ENCODE measurements at places on chromosomes 5 and 9.

- no peak for DNase-seq
These were observed 25.2 kb upstream of the FRMD3 start for GRCh38 chr9:83563360-83563759.

GRCh38 chr5:120532835-120533234, 68.7 kb downstream of the PRR16 start:
- no peak for DNase-seq

DNA sequence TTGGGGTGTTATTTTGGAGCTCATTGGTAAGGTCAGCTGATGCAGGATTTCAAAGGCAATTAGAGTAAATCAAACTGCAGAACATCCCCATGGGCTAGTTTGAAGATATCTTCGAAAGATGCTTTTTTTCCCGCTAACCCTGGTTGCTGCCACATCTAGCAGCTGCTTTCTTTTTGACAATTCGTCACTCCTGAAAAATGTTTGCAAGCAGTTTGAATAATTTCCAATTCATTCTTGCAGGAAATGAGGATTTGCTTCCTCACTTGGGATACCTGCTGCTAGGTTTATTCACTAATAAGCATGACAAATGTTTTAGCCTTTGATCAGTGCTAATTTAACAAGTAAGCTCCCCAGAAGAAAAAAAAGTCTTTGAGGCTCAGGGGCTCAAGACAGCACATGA, 649.6 kb upstream of the RORB start:
- no peak for DNase-seq

GRCh38 chr5:93579692-93580062, 1.3 kb downstream of the NR2F1-AS1 start:
- no peak for DNase-seq

DNA sequence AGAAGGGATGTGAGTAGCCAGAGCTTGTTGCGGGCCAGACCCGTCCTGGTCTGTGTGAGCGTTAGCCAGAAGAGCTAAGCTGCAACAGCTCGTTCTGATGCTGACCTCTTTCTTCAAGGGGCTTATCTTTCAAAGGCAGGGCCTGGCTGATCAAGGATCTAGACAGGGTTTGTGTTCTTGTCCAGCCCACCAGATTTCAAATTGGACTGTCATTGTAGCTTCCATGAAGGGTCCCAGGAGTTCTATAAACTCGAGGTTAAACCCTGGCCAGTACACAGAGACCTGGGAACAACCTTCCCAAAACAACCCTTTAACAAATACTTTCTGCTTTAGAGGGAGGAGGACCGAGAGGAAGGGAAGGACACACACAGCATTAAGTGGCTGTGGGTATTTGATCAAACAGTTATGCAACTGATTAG, 153.0 kb upstream of the TUT7 start:
- no peak for DNase-seq

DNA sequence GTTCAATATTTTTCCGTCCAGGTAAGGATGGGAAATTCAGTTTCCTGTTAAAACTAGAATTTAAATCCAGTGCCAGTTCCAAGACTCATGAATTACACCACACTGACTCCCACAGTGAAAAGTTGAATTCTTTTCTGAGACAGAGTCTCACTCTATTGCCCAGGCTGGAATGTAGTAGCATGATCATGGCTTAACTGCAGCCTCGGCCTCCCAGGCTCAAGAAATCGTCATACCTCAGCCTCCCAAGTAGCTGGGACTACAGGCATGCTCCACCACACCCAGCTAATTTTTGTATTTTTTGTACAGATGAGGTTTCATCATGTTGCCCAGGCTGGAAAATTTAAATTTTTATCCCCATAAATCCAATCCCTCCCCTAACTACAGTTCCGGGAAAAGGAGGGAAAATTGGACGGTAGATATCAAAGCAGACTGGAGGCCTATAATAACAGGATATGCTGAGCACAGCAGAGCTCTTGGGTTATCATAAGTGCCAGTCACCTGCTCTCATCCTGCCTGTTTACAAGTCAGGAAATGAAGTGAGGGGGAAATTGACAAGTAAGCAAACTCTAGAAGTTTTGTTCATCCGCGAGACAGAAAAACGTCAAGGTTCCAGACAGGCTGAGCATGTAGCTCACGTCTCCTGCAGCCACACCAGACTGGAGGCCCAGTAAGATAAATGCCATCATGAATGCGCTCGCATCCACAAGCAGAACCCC, 105.7 kb downstream of the UGCG start:
- DNase-seq: no peak

DNA sequence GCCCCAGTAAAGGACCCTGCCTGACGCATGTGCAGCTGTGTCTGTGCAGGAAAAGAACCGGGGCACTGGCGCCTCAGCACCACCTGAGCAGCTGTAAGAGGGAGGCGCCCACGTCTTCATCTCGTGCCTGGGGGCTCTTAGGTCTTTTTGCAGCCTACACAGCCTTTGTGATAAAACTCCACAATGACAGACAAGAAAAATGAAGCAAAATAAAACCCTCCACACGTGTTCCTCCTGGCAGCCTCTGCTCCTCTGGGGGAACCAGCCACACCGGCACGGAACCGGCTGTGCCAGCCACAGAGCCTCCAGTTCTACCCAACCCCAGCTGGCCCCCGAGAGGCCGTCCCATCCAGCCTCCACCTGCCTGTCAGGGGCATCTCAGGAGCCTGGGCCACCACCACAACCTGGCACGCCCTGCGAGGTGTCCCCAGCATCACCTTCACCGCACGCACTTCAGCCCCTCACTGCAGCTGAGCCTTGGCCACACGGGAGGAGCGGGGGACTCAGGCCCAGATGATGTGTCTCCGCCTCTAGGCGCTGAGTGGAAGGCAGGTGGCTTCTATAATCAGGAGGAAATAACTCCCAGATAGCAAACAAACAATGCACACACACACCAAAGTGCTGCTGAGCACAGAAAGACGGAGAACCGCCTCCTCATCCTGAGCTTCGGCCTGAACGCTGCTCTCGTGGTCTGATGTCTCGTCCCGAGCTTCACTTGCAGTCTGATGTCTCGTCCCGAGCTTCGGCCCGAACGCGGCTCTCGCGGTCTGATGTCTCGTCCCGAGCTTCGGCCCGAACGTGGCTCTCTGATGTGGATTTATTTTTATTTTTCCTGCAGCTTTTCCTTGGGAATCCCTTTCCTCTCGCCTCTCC, 28.6 kb upstream of the NSMF start:
- DNase-seq: no peak

DNA sequence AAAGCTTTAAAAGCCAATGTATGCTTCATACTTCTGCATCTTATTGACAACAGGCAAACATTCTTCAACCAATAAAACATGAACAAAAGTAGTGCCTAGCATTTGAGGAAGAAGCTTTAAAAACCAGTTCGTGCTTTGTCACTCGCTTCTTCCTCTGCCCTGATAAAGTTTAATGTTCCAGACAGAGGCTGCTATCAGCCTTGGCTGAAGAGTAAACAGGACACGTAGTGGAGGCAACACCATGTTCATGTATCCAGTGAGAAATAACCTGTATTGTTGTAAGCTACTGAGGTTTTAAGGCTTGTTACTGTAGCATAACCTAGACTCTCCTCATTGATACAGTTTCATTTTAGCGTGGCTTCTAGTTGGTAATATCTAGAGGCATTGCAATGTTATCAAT, 3.2 kb upstream of the FUBP3 start:
- no peak for DNase-seq

DNA sequence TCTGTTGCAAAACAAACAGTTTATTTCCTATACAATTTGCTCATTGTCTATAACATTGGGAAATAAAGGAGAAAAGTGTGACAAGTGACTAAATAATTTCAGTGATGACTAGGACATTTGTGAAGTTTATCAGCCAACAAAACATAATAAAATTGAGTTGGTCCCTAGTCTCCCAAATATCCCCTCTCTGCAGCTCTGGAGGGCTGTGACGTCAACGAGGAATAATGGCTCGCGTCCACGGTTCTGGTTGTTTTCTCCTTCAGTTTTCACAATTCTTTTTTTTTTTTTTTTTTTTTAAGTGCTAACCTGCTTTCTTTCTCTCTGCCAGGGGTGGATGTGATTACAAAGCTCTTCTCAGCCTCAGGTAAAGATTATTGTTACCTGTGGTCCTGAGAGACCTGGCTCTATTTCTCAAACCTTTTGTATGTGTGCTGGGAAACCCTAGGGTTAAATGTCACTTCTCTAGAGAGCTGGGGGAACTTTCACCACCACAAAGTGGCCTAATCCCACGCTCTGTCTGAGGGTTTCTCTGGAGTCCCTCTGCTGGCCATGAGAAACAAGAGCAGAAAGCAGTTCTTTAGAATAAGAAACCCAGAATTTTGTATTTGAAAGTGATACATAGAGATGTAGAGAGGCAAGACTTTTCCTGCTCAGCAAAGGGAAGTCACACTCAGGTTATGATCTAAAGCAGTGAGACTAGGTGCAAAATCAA, 36.2 kb upstream of the ANKRD55 start:
- peak; percentile 3 for DNase-seq

DNA sequence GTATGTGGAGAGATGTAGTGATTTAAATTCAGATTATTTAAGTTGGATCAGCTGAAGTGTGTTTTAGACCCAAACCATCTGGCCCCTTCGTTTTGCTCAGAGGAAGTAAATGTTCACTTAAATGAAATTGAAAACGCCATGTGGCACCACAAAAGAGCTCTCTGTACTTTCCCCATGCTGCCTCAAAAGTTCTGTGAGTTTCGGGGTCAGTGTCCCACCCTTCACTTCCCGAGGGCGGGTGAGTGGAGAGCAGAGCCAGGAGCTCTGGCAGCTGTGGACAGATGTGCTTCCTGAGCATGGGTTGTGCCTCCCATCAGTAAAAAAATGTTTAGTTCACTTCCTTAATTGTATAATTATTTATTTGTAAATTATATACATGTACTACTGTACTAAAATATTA, 48.4 kb downstream of the PSD2 start:
- DNase-seq: no peak

- no peak for DNase-seq
These were observed 18.2 kb upstream of the ESM1 start for GRCh38 chr5:55003432-55004065.

- no peak for DNase-seq
These were observed 6.6 kb downstream of the GRK6 start for GRCh38 chr5:177432839-177433657.

GRCh38 chr9:114390952-114391351, 3.2 kb upstream of the AKNA start:
- no peak for DNase-seq

GRCh38 chr5:166493612-166494011, 1797.8 kb upstream of the WWC1 start:
- no peak for DNase-seq

DNA sequence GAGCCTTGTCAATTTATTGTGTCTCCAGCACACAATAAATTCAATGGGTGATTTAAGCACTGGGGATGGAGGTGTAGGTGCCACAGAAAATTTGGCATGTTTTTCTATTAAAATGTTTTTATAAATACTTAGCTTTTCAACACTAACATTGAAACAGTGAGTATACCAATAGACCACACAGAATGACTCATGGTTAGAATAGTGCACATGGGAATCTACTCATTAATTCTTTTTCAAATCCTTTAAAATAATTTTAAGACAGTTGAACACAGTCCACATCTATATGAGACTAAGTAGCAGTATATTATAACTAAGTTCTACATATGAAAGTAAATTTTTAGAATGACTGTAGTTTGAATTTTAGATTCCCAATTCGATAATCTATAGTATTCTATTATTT, 67.1 kb downstream of the LNPEP start:
- DNase-seq: no peak

GRCh38 chr5:178363501-178364325, 131.1 kb upstream of the PHYKPL start:
- no peak for DNase-seq

DNA sequence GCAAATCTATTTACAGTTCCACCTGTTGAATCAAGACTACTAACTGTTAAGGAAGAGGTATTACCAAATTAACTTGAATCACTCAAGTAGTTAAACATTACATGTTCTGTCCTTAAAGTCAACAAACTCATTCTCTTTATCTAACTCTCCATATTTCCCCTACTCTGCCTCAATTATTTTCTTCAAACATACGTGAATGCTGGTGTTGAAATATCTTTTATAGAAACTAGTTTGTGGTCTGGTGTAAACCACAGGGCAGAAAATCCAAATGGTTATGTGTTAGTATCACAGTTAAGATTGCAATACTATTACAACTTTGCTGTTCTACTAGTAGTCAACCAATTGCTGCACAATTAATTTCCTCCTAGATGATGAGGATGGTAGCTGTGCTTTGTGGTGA, 603.5 kb downstream of the KCTD16 start:
- DNase-seq: no peak

GRCh38 chr9:95284162-95285080, 33.1 kb downstream of the FANCC start:
- no peak for DNase-seq

GRCh38 chr9:135562235-135562745, 734 bp downstream of the PAEP start:
- no peak for DNase-seq

GRCh38 chr9:22449719-22450118, 3.1 kb downstream of the DMRTA1 start:
- no peak for DNase-seq

- no peak for DNase-seq
These were observed 27.5 kb downstream of the DMRT2 start for GRCh38 chr9:1077616-1078015.

All from T-helper 1 cell (primary cell).